ENCODE measurements at places on chromosomes 3 and 15.

DNA sequence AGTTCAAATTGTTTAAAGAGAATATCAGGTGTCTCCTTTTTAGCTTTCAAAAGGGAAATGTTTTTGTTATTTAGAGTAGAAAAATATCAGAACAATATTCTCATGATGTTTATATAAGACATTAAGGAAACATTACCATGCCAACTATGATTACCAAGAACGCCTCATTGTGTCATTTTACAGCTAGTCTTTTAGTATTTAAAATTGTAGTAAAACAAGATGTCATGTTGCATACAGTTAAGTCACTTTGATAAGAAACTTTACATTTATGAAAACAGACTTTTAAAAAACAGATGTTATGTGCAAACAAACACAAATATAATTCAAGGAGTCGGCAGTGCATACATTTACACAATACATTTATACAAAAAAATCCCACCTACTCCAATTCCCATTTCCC is 4.4 kb downstream of the PLSCR4 start:
- no peak for DNase-seq

DNA sequence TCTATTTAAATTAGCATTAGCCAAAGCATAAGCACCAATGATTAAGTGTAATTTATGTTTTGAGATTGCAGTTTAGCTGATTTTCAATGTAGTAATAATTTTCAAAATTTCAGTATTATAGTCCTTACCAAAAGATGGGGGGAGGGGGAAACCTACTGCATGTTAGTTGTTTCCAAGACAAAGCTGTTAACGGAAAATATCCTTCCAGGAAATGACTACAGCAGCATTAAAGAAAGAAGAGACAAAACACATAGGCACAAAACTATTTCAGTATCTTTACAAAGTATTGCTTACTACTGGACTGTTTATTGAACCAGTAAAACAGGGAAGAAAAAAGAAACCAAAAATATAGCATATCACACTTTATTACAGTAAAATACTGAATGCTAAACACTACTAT is 10.5 kb downstream of the BNIP2 start:
- DNase-seq = no peak

GRCh38 chr3:133788024-133788423 is 17.6 kb upstream of the SRPRB start:
- DNase-seq = no peak

GRCh38 chr3:60594025-60594424 is 657.2 kb downstream of the FHIT start:
- no peak for DNase-seq

DNA sequence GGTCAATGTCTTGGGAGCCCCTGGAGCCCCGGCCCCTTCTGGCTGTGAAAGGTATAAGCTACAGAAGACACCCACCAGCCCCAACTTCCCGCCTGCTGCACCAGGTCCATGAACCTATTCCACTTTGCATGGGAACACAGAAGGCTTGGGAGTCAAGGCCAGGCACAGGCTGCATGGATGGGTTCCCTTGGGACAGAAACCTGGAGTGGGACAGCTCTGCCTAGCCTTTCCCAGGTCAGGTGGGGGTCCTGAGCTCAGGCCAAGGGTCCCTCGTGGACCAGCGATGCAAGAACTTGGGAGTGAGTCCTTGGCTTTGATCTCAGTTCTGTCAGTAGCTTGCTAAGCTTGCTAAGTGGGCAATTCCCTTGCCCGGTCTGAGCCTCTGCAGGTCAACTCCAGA is 25.0 kb downstream of the TKT start:
- no peak for DNase-seq

Data from AG04449 (cell line).